ENCODE measurements at places on chromosomes 5 and 9. TPM values are rescaled to one million over a fixed set of nuclear protein-coding genes. Genes with fewer than 3 reads are reported as not detected.

SIT1 gene
- total RNA-seq = not detected

DNM1 gene
- total RNA-seq = 44.6 TPM

TMEM252 gene
- not detected for total RNA-seq

ARID3C gene
- 1.1 TPM for total RNA-seq
